A549 treated with CORT108297 at 1 μM for 4 hours (cell line): ENCODE measurements at places on chromosomes 2 and 18. TPM values are rescaled to one million over a fixed set of nuclear protein-coding genes. Genes with fewer than 3 reads are reported as not detected.

The SERPINB3 gene
- total RNA-seq = 0.06 to 0.17 TPM (median 0.08 TPM) in 5 replicates

The DRC1 gene
- 0.19 to 0.34 TPM (median 0.25 TPM) in 5 replicates for total RNA-seq

The CCDC68 gene
- 2.6 to 4.4 TPM (median 3.8 TPM) in 5 replicates for total RNA-seq

The PGAP1 gene
- 1.8 to 2.9 TPM (median 2.7 TPM) in 5 replicates for total RNA-seq

The ANKRD62 gene
- not detected in 5 replicates for total RNA-seq

The SLC25A52 gene
- total RNA-seq = not detected in 5 replicates

The NGEF gene
- total RNA-seq = 15.2 to 21.6 TPM (median 17.6 TPM) in 5 replicates

The SCN7A gene
- 0.01 TPM in 1 of 5 replicates, not detected in the others for total RNA-seq

The ALPG gene
- total RNA-seq = 0.12 to 0.22 TPM (median 0.16 TPM) in 5 replicates

The NOSTRIN gene
- 1.3 to 2.1 TPM (median 1.7 TPM) in 5 replicates for total RNA-seq
